Activated CD8-positive, alpha-beta memory T cell treated with anti-CD3 and anti-CD28 coated beads for 1 hour (primary cell): ENCODE measurements at places on chromosomes 2 and 18.

DNA sequence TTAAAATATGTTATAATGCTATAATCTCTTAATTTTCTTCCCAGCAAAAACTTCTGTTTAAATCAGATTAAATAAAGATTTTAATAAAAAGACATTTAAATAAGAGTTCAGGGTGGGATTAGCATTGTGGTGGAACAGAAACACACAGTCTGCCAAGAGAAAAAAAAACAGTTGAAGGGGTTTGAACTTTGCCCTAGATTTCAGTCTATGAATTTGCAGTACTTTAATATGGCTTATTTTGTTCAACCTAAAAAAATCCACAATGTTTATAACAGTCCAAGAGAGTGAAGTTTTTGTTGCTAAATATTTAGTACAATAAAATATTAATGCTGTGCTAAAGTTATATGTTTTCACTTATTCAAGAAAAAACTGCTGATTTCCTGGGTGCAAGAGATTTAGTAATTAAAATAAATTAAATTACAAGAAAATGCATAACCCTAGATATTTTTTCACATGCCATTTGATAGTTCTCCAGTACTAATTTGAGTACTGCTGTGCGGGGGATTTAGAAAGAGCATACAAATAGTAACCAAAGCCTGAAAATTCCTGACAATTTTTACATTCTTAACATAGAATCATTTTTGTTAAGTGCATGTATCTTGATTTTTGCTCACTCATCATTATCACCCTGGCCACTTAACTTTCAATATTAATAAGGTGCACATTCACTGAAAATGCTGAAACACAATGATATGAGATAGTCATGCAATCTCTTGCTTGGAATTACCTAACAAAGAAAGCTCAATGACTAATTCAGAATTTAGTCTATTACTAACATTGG, 52.6 kb downstream of the SLC40A1 start:
- DNase-seq = no peak

DNA sequence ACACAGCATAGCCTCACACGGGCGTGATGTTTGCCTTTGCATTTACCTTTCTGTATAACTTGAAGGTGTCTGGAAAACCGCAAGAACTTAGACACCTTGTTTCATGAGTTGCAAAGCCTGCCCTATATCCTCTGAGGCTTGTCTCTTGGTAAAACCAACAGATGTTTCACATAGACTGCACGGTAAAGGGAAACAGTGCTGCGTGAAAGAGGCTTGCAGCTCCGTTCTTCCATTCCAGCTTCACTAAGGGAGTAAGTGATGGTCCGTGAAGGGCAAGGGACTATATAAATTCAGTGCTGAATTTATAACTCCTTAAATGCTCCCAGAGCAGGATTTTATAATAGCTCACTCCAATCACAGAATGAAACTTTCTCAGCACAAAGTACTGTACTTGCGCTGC, 360.5 kb downstream of the SOX11 start:
- DNase-seq = no peak

- no peak for DNase-seq
Measured at GRCh38 chr2:63012541-63012940, 38.1 kb upstream of the OTX1 start.

GRCh38 chr18:45549290-45549689, 66.0 kb upstream of the SLC14A2 start:
- DNase-seq = no peak

- no peak for DNase-seq
Measured at GRCh38 chr18:14975431-14975830, 227.5 kb downstream of the ANKRD30B start.

GRCh38 chr2:55269645-55269990, 587 bp upstream of the MTIF2 start:
- no peak for DNase-seq

DNA sequence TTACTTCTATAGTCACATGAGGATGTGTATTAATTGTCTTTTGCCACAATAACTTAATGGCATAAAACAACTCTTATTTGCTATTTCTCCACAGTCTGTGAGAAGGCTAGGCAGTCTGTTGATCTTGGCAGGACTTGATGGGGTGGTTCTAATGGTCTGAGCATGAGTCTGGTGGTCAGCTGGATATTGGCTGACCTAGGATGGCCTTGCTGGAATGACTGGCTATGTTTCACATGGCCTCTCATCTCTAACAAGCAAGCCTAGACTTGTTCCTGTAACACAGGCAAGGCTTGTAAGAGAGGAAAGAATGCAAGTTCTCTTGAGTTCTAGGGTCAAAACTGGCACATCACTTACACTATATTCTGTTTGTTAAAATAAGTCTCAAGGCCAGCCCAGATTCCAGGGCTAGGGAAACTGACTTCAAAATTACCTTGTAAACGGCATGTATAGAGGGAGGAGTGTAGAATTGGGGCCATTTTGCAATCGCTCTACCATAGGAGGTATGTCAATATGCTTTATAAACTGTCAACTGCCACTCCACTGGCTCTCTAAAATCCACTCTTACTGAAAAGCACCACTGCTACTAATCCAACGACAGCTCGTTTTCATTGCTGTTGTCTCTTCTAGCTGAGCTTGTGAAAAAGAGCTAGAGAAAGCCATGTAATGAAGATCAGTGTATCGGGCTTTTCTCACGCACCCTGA, 325.0 kb upstream of the PKDCC start:
- no peak for DNase-seq

- DNase-seq = no peak
Measured at GRCh38 chr2:217935235-217935879, 67.4 kb downstream of the TNS1 start.

GRCh38 chr18:9177031-9177430, 40.5 kb downstream of the ANKRD12 start:
- no peak for DNase-seq

DNA sequence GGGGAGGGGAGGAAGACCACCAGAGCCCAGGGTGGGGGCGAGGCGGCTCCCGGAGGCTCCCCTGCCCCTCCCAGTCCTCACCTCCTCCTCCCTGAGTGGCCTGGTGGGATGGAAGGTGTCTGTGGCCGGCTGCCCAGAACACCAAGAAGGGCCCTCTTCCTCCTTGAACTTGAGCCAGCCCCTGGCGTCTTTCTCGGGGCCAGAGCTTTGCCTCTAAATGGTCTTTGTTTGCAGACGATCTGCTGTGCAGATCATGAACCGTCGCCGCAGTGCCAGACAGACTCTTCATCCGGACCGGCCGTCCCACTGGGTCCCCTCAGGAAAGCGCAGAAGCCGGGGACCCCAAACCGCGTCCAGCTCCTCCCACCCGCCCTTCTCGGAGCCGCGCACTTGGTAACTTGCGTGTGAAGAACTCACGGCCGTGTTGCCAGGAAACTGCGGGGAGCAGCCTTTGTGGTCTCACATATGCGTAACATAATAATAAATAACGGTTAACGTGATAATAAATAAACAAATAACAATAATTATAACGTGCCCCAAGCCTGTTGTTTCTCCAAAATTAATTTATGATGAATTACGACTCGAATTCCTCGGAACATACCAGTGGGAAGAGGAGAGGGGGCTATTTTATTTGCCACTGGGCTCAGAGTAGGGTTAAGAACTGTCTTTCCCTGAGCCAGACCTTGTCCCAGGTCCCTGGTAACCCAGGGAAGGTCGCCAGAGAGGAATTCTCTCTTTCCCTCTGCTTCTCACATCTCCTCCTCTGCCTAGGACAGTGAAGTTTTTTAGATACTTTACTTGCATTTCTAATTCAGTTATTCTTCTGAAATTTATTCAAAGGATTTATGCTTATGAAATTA, 41.0 kb downstream of the PTGR3 start:
- no peak for DNase-seq

DNA sequence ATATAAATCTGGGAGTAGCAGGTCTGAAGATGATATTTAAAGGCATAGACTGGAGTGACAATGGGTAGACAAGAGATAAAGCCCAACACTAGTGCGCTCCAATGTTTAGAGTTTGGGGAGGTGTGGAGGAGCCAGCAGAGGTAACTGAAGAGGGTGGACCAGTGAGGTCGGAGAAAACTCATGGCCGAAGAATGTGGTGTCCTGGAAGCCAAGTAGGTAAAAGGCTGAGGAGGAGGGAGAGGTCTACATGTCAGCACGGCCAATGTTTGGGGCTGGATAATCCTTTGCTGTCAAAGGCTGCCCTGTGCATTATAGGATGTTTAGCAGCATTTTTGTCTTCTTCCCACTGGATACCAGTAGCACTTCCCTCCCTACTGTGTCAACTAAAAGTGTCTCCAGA, 78.8 kb upstream of the KCNE4 start:
- no peak for DNase-seq

DNA sequence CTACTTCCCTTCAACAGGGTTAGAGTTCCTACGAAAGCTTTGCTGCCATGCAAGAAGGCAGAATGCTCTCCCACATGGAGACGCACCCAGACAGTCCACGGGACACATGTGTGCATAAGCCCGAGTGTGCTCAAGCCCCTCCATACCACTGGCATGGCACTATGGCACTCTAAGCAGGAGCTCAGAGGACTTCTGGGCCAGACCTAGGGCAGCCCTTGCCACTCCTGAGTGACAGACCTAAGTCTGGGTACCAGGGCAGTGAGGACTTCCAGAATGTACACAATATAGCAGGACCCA, 11.4 kb upstream of the ARID5A start:
- DNase-seq = no peak

DNA sequence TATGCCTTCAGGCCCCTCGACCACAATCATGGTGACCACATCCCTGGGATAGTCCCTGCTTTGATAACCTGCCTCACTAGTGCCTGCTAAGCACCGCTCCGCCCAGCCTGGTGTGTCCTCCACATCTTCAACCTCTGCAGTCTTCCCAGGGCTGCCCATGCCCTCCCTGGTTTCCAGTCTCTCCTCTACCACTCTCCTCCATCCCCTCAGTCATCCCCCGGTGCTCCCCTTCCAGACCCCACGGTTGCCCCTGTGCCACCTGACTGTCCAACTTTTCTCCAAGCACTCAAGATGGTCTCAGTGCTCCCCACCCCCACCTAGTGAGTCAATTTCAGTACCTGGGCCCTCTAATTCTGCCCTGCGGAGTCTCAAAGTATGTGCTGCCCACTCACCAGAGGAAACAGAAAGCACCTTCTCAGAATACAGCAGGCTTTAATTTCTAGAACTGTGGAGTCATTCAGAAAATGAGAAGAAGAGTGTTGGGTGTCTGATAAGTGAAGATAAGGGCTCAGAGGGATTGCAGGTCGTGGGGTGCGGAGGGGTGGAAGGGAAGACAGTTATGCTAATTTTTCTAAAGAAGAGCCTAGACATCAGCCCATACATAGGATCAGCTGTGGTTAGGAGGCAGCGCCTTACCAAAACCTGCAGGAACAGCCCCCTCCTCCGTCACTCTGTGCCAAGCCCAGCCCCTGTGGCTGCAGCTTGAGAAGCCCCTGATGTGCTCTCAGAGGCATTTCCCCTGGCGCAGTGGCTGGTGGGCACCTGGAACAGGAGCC, 53.6 kb upstream of the CAB39 start:
- no peak for DNase-seq

GRCh38 chr2:55431982-55432627, 12.4 kb upstream of the CCDC88A start:
- no peak for DNase-seq
